Amniotic stem cell (primary cell): ENCODE measurements at places on chromosomes 3 and 15.
A peak's percentile ranks its signal among the peaks of the same experiment; 100 is the strongest.

GRCh38 chr3:32372213-32372490 is 19.5 kb upstream of the CMTM7 start:
- no peak for DNase-seq

GRCh38 chr15:51313074-51313393 is 25.4 kb downstream of the CYP19A1 start:
- DNase-seq, result no peak

- no peak for DNase-seq
Measured at GRCh38 chr3:154430014-154430413, at the start of gene GPR149. Gene GPR149, minus strand, starts transcription at chr3:154430190. Its CDS starts 575 bp downstream, at chr3:154429615.

- no peak for DNase-seq
Measured at GRCh38 chr3:74904646-74905045, 290.2 kb upstream of the CNTN3 start.

GRCh38 chr3:124761250-124761796 is 31.1 kb downstream of the UMPS start:
- peak; percentile 41 for DNase-seq

DNA sequence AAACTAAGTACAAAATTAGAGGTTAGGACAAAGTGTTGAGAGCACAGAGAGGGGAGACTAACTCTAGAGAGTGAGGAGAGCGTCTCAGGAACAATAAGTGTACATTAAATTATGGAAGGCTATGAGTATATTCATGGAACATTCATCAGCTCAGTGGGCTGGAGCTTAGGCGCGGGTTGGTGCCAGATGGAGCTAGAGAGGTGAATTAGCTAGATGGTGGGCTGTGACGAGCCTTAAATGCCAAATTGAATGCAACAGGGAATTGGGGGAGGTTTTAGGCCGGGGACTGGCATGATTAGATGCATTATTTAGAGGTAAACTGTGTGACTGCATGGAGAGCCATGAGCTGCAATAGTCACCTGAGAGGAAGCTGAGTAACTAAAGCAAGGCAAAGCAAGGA is 97.1 kb downstream of the TMEM108 start:
- DNase-seq, result no peak

DNA sequence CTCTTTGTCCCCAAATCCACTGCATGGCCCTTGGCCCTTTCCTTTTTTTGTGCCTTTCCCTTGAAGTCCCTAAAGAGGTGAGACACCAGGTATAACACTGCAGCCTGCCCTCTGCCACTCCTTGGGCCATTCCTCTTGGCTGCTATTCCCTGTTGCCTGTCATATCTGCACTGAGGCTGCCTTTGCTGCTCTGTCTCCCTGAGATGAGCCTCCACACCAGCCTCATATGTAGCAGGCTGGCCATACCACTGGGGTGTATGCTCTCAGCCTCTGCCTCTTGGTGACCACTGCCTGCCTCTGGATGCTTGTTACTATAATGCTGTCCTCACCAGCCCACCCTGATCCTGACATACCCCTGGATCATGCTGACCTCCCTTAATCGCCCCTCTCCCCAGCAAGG is 252.0 kb downstream of the CLSTN2 start:
- no peak for DNase-seq

GRCh38 chr15:44711743-44712345 is 527 bp downstream of the B2M start:
- DNase-seq, result peak; percentile 24

GRCh38 chr15:101272584-101272983 is 4.7 kb downstream of the SELENOS start:
- no peak for DNase-seq

GRCh38 chr3:153354641-153355040 is 192.6 kb downstream of the RAP2B start:
- no peak for DNase-seq

DNA sequence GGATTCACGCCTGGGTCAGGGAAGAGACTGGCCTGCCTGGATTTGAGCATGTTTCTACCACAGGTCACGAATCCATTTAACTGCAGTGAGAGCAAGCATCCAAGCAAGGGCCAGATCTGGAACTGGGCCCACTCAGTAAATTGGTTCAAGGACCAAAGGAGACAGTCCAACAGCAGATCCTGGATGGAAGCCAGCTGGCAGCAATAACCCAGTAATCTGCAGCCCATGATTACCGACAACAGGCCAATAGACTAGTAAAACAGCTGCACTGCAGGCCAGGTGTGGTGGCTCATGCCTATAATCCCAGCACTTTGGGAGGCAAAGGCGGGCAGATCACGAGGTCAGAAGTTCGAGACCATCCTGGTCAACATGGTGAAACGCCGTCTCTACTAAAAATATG is 11.8 kb downstream of the SAMD7 start:
- no peak for DNase-seq

GRCh38 chr3:9784965-9785364 is 7.3 kb downstream of the TADA3 start:
- no peak for DNase-seq

- DNase-seq, result no peak
Measured at GRCh38 chr3:70488131-70488530, 175.7 kb upstream of the MDFIC2 start.

DNA sequence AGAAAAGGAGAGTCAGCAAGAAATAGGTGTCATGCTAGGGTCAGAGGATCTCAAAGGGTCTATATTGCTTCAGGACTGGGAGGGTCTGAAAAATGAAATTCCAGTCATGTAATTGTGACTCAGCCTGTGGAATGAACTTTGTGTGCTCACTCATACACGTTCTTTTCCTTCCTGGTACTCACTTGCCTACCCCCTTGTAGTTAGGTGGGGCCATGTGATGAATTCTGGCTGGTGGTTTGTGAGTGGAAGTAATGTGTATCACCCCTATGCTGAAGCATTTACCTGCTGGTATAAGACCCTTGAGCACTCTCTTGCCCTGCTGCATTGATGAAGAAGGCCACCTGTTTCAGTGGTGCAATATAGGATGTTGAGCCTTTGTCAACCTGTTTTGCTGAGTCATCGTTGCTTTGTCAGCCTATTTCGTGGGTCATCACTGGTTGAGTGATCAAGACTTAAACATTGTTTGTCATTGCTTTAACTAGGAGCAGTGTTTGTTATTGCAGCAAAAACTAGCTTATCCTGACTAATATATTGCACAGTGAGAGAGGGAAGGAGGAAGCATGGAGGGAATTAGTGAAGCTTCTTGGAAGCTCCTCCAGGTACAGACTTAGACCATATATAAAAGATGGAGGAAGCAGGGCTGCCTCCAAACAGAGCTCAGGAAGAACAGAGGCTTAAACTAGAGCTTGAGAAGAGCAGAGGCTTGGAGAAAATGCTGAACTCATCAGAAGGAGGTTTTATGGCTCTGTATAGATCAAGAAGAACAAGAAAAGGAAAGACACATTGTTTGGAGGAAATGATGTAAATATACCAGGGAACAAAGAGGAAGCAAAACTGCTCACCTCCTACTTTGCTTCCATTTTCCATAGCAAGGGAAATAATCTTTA is 28.9 kb downstream of the TLNRD1 start:
- DNase-seq, result no peak

- DNase-seq, result no peak
Measured at GRCh38 chr3:11906407-11906806, 59.7 kb upstream of the TAMM41 start.

DNA sequence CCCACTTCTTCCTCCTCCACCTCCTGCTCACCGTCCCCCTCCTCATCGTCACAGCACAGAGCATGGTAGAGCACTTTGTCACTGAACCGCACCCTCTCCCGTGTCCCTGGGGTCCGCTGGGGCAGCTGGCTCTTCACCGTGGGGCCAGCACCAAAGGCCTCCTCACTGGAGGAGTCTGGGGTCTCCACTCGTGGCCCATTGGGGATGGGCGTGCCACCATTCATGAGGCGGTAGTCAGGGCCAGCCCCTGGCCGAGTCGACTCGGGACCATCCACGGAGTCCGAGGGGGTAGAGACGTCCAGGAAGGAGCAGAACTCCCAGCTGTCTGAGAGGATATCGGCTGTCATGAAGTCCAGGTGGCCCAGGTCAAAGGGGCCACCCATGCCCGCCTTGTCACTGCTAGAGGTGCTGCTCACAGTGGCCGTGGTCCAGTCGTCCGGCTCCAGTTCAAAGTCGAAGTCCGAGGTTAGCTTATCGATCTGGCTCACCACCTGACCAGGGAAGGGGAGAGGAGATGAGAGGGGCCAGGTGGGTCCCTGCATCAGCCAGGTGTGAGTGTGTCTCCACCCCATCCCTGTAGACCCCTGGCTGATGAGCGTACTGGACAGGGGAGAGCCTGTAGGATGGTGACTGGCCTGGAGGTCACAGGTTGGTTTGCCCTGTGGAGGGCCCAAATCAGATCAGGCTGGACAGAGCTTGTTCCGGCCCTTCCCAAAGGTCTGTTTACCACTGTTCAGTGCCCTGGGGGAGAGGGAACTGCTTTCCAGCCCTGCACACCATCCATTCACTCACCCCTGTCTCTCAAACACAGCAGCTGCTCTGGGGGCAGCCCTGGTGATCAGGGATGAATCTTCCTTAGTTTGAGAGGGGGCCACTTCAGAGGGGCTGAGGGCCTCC is 12.8 kb downstream of the INSYN1 start:
- DNase-seq, result no peak

GRCh38 chr3:149393345-149394160 is 16.1 kb upstream of the TM4SF1 start:
- peak; percentile 63 for DNase-seq

DNA sequence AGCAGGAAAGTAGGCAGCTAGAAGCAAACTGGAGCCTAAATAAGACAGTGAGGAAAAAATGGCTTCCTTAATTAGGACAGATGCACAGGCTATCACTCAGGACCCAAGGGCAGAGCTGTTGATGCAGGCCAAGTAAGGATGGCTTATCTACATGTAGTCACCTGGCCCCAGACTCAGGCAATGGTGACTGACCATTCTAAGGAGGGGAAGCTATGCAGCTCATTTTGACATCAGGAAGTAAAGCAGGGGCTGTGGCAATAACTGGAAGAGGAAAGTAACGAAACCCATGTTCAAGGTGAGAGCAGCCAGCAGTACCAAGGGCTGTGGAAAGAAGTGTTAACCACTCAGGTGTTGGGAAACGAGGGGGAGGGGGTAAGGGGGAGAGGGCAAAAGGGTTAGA is 16.2 kb downstream of the ACAD11 start:
- no peak for DNase-seq

GRCh38 chr3:37864904-37865303 is 3.2 kb downstream of the CTDSPL start:
- no peak for DNase-seq

DNA sequence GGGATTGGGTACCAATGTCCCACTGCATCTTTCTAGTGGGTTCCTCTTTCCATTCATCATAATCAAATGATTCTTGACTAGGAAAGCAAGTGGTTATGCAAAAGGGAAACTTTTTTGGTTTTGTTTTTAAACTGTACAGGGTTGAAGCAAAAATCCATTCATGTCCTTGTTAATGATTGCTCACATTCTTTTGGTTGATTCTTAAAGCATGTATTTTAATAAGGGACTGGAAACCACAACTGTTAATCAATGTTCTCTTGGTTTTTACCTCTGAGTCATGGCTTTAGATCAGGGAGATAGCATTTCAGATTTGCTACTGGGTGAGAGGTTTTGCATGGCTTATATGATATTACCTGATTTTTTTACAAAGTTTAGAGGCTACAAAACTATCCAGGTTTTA is 371.7 kb upstream of the RGMA start:
- DNase-seq, result no peak

- DNase-seq, result no peak
Measured at GRCh38 chr3:16182612-16183011, 8.1 kb downstream of the GALNT15 start.

- no peak for DNase-seq
Measured at GRCh38 chr15:38587214-38587613, 22.6 kb upstream of the RASGRP1 start.

DNA sequence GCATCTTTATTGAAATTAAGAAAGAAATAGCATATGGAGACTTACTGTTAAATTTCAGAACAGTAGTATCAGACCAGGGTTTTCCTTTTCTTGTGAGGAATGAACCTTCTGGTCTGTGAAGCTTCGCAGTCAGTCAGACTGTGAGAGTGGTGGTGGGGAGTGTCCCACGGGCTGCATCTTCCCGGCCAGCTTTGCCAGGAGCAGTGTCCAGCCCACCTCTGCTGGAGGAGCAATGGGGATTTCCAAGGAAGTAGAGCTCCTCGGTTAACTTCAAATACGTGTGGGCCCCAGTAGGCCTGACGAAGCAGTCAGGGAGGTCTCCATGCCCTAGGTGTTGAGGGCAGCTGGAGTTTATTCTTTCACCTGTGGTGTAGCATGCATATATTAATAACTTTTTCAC is 40.9 kb upstream of the FBXL22 start:
- no peak for DNase-seq

GRCh38 chr3:150494411-150494977 is 51.8 kb downstream of the SERP1 start:
- DNase-seq, result no peak

DNA sequence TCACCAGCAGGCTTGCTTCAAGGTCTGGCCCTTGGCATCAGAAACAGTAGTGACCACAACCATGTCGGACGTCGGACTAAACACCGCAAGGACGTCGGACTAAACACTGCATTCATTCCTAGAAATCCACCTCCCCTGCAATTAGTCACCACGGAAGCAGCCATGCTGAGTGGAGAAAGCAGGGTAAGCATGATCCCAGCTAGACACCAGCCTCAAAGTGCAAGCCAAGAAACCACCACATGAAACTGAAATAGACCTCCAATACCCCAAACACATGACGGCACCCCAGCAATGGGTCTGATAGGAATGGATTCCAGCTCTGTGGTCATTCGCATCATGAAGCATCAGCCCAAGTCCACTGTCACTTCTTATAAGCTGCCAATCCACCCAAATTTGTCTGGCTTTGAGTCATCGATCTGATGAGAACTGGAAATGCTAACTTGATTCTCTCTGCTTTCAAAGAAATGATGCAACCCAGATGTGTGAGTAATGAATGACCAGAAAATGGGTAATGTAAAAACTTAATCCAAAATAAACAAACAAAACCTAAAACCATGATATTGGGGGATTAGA is 348.3 kb upstream of the TMCO5A start:
- no peak for DNase-seq

DNA sequence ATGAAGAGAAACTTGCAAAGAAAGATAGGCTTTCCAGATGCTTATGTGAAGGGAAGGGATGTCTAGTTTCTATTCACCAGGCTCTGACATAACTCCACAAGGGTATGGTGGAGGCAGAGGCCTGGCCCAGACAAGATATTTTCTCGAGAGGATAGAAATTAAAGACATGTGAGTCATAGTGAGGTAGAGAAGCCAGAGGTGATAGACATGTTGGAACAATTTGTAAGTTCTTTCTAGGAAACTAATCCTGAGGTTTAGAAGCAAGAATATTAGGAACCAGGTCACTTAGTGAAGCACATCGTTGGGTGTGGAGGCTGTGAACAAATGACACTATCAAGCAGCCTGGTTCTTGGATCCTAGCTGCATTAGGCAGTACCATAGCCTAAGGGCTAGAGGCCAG is 176.9 kb downstream of the BBX start:
- no peak for DNase-seq
